ENCODE measurements at places on chromosomes 6 and 20. TPM values are rescaled to one million over a fixed set of nuclear protein-coding genes. Genes with fewer than 3 reads are reported as not detected.

Gene FOXA2
- not detected for total RNA-seq

DNA sequence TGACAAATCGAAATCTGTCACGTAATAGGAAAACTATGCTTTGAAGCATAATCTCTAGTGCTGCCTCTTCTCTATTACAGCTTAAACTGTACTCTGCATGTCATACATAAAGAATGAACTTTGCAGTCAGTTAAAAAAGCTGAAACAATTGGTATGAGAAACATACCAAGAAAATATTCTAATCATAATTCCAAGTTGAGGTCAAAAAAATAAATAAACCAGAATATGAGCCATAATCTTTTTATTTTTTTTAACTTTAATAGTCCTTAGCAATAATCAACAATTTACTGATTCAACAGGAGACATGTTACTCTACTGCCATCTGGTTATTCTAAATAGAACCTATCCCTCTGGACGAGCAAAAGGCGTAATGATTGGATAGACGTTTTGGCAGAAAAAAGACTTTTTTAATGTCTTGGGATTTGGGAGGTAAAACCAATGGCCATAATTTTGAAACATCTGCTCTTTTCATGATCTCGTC is 224.4 kb upstream of the FLRT3 start:
- DNase-seq, result no peak
- no peak overlapping the region for H3K4me3 ChIP-seq
- no peaks in the 10 kb centered on the region for H3K36me3 ChIP-seq
- H3K27ac ChIP-seq, result no peak overlapping the region
- no peaks in the 10 kb centered on the region for H3K27me3 ChIP-seq
- no peaks in the 10 kb centered on the region for H3K4me1 ChIP-seq

GRCh38 chr6:74152096-74152675 is 456.2 kb downstream of the CD109 start:
- H3K4me3 ChIP-seq, result no peak overlapping the region
- H3K4me1 ChIP-seq, result no peaks in the 10 kb centered on the region
- H3K27me3 ChIP-seq, result no peaks in the 10 kb centered on the region
- no peak overlapping the region for H3K27ac ChIP-seq
- H3K36me3 ChIP-seq, result no peaks in the 10 kb centered on the region
- DNase-seq, result no peak

GRCh38 chr6:2508071-2508470 is 242.7 kb downstream of the MYLK4 start:
- no peaks in the 10 kb centered on the region for H3K36me3 ChIP-seq
- peaks cover 29% of the 10 kb centered on the region for H3K27me3 ChIP-seq
- H3K27ac ChIP-seq, result no peak overlapping the region

Gene RNF182
- total RNA-seq, result 0.15 TPM

GRCh38 chr6:108193131-108193530 is 27.3 kb downstream of the NR2E1 start:
- no peak overlapping the region for H3K27ac ChIP-seq
- H3K36me3 ChIP-seq, result no peaks in the 10 kb centered on the region
- no peak overlapping the region for H3K4me3 ChIP-seq
- DNase-seq, result no peak
- H3K4me1 ChIP-seq, result no peaks in the 10 kb centered on the region
- peaks cover 18% of the 10 kb centered on the region for H3K27me3 ChIP-seq

GRCh38 chr20:8399947-8400346 is 267.9 kb downstream of the PLCB1 start:
- H3K27ac ChIP-seq, result no peak overlapping the region
- DNase-seq, result no peak

- H3K36me3 ChIP-seq, result no peaks in the 10 kb centered on the region
- no peak for DNase-seq
- H3K27ac ChIP-seq, result no peak overlapping the region
- no peaks in the 10 kb centered on the region for H3K27me3 ChIP-seq
- no peaks in the 10 kb centered on the region for H3K4me1 ChIP-seq
Measured at GRCh38 chr6:91476000-91476399, 889.1 kb upstream of the MAP3K7 start.

Gene MYO6
- total RNA-seq, result 0.42 TPM

DNA sequence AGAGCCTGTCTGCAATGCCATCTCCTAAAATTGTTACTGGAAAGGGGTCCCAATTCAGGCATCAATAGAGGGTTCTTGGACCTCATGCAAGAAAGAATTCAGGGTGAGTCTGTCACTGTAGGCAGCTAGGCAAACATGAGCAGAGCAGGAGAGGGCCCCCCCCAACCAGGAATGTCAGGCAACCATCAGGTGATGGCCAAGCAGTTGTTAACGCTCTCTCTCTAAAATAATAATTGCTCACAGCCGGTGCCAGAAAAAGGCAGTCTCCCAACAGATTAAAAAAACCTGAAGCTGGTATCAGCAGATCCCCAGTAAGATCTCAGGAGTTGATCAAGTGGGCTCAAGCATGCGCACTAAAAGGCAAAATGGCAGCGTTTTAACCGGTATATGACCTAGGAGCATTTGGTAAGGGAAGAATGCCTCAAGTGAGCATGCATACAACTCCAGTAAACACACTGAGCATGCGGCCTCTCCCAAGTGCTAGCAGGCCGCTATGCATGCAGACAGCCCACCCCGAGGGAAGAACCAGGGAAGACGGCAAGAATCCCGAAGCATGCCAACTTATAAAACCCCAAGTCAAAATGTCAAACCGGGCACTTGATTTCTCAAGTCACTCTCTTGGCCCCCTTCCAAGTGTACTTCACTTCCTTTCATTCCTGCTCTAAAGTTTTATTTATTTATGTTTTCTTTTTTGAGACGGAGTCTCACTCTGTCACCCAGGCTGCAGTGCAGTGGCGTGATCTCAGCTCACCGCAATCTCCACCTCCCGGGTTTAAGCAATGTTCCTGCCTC is 44.0 kb upstream of the RNGTT start:
- no peaks in the 10 kb centered on the region for H3K36me3 ChIP-seq
- no peak overlapping the region for H3K4me3 ChIP-seq

GRCh38 chr6:121305957-121306607 is 28.2 kb downstream of the TBC1D32 start:
- H3K36me3 ChIP-seq, result peaks cover 10% of the 10 kb centered on the region
- H3K4me1 ChIP-seq, result no peaks in the 10 kb centered on the region
- no peak overlapping the region for H3K4me3 ChIP-seq
- DNase-seq, result no peak
- H3K27ac ChIP-seq, result no peak overlapping the region

Gene RNGTT
- 24.8 TPM for total RNA-seq
